ENCODE measurements at places on chromosomes 7 and 10. TPM values are rescaled to one million over a fixed set of nuclear protein-coding genes. Genes with fewer than 3 reads are reported as not detected.

The HOXA6 gene
- total RNA-seq: not detected

The ADARB2 gene
- total RNA-seq: 20.6 TPM

The SFRP4 gene
- 2.2 TPM for total RNA-seq

The SEMA3C gene
- total RNA-seq: 91.3 TPM

The UCN3 gene
- total RNA-seq: not detected

The EN2 gene
- 0.20 TPM for total RNA-seq
